ENCODE measurements at places on chromosomes 4 and X.

DNA sequence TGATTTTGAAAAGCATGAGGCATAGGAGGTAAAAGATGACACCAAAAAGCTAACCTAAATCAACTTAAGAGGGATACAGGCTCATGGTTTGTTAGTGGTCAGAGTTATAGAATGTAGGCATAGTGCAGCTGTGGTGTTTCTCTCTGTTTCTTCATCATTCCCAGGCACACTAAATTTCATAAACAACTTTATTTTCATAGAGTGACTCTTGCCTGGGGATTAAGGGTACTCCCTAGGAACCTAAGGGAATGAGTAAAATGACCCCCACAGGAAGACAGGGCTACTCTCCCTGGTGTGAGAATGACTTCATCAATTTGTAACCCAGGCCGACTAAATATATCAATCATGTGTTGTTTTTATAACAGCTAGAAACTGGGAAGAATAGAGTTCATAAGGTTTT is 11.1 kb downstream of the FABP2 start:
- no peak for DNase-seq

DNA sequence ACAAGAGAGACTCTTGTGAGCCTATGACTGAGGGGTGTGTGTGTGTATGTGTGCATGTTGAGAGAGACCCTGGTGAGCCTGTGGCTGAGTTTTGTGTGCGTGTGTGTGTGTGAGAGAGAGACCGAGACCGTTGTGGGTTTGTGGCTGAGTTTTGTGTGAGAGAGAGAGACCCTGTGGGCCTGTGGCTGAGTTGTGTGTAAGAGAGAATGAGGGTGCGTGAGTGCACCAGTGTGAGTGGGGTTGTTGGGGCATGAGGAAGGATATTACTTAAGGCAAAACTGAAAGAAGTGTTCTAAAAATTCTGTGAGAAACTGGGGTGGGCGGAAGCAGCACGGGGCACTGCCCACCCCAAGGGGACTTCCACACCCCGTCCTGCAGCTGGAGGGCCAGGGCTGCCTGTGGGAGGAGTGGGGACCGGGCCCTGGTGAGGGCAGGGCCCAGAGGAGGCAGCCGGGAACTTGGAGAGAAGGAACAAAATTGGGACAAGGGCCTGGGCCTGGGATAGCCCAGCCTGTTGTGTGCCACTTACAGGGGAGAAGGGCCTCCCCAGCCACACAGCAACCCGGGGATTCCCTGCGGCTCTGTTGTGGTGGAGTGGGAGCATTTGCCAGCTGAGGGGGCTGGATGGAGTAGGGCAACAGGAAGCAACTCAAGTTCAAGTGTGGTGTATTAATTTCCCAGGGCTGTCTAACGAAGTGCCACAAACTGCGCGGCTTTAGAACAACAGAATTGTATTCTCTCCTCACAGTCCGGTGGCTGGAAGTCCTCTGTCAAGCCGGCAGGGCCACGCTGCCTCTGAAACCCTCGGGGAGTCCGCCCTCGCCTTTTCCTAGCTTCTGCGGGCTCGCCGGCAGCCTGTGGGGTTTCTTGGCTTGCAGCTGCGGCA is 22.1 kb downstream of the TMEM131L start:
- no peak for DNase-seq

DNA sequence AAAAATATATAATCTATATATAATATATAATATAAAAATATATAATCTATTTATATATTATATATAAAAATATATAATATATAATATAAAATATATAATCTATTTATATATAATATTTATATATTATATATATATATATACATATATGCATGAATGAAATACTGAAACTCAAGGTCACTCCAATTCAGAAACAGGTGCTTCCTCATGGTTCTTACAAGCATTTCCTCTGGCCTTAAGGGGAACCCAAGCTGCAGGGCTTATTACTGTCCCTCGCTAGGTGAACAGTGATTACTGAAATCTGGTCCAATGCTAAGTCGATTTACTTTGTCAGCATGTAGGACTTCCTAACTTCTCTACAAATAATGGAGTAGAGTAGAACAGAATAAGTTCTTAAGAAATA is 174.3 kb downstream of the GPM6A start:
- DNase-seq, result no peak

DNA sequence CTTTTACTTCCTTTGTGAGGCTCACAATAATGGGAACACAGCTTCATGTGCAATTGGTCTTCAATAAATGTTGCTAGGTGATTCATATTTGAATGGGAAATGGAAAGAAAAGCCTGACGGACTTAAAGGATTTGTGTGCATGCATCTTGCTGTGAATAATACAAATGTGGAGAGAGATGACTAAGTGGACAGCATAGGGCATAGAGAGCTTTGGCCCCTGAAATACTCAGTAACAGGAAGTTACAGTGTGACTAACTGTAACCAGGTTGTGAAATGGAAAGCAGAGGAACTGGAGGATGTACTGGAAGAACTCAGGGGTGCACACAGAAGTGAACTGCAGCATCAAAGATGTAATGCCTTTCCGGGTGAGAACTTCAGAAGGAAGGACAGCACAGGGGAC is 206.7 kb downstream of the MGST2 start:
- peak; percentile 19 for DNase-seq

GRCh38 chr4:2462218-2462991 is 6.5 kb upstream of the RNF4 start:
- DNase-seq, result peak; percentile 62

- no peak for DNase-seq
These were observed 9.2 kb upstream of the ATP6AP2 start for GRCh38 chrX:40571600-40571999.

GRCh38 chrX:136708348-136708747 is 60.4 kb downstream of the CD40LG start:
- DNase-seq, result peak; percentile 30

DNA sequence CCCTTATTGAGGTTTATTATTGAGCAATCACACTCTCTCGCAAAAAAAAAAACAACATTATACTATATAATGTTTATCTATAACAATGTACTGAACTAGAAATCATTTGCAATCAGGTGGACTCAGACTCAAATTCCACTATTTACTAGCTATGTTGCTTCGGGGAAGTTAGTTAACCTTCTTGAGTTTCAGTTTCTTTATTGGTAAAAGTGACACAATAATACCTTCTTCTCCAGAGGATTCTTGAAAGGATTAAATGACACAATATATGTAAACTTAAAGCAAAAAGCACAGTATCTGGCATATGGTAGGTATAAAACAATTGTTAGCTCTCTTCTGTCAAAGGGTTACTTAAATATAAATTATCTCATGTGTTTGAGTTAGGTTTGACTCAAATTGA is 31.5 kb upstream of the HDAC8 start:
- no peak for DNase-seq

GRCh38 chr4:25290490-25291067 is 22.0 kb upstream of the ZCCHC4 start:
- DNase-seq, result no peak
